ENCODE measurements at places on chromosomes 11 and 22.
A peak's percentile ranks its signal among the peaks of the same experiment; 100 is the strongest.

- no peak for DNase-seq
Measured at GRCh38 chr11:16178273-16178672, 178.1 kb downstream of the SOX6 start.

- DNase-seq, result peak; percentile 17
Measured at GRCh38 chr11:6129011-6129410, 21.5 kb downstream of the OR56B4 start.

GRCh38 chr11:558503-558902 lies 2.0 kb downstream of the LMNTD2 start:
- no peak for DNase-seq

DNA sequence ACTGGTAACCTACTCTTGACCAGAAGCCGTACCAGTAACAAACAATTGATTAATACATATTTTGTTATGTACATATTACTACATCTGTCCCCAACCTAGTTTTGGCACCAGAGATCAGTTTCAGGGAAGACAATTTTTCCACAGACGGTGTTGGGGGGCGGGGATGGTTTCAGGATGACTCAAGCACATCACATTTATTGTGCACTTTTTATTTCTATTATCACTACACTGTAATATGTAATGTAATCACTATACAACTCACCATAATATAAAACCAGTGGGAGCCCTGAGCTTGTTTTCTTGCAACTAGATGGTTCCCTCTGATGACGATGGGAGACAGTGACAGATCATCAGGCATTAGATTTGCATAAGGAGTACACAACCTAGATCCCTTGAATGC lies 15.5 kb downstream of the DGCR8 start:
- no peak for DNase-seq

DNA sequence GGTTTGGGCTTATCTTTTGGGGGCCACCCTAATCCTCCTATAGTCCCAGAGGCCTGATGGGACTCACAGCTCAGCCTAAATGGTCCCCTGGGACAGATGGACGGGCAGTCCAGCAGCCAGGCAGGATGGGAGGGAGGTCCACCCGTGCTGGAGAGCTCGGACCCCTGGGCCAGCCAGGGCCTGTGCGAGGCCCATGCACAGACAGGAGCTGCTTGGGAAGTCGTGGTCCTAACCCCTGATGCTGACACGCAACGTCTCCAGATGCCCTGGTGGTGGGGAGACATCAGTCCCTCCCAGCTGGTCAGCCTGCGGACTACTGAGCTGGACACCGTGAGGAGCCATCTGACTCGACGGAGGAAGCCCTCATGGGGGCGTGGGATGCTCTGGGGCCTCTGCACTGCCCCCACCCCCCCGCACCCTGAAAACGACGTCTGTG lies 31.2 kb upstream of the MUC5AC start:
- no peak for DNase-seq

GRCh38 chr11:59730896-59731565 lies 17.4 kb upstream of the OR10V1 start:
- no peak for DNase-seq

DNA sequence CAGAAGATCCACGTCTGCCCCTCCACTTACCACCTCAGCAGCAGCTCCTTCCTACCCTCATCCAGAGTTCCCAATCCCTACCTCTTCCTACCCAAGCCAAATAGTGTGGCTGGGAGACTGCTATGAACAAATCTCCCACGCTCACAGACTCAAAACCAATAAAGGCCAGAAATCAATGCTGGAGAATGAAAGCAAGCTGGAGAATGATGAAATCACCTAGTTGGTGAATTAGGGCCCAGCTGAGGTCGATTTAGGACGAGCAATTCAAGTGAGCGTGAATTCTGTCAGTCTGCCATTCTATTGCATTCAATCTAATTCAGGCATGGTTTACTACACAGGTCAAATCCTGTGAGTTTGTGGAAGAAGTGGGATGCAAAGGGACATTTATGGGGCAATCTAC lies 22.5 kb downstream of the COMMD9 start:
- no peak for DNase-seq

DNA sequence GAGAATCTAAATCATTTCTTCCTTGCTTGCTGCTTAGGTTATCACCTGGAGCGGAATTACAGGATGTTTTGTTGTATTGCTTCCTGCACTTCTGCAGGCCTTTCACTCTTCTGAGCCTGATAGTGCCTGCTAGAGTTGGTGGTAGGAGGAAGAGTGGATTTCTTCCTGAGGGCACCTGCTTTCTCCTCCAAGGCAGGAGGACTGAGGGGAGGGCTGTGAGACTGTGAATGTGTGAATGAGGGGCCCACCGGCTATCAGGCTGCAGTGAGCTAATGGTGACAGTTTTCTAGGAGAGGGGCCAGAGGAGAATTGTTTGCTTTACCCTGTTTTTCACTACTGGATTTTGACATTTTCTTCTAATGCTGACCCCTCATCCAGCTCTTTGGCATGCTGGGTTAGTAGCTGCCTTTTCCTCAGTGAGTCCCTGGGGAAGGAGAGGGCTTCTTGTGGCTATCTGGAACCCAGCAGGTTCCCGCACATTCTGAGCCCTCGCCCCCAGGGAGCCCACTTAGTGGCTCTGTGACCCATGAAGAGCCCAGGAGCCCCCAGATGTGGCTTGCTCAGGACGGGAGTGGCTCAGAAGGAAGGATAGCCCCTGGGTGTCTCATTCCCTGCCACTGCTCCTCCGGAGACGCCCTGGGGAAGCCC lies 39.1 kb downstream of the DIXDC1 start:
- DNase-seq, result no peak

DNA sequence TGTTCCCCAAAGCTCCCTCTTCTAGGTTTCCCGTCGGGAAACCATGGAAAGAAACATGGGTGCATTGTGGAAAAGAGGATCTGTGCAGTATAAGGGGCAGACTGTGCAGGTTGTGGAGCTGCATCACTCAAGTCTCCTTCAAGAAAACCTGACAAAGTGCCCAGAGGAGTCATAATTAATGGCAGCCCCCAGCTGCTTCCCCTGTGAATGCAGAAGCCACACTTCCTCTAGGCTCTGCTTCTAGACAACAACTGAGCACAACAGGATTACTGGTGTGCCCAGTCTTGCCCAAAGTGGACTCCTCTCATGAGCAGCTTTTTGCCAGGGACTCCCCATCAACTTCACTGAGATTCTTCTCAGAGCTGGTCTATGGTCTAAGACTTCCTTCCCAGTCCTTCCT lies 42.6 kb upstream of the SCUBE2 start:
- DNase-seq, result no peak

- no peak for DNase-seq
Measured at GRCh38 chr22:39429916-39430575, 26.8 kb upstream of the MGAT3 start.

DNA sequence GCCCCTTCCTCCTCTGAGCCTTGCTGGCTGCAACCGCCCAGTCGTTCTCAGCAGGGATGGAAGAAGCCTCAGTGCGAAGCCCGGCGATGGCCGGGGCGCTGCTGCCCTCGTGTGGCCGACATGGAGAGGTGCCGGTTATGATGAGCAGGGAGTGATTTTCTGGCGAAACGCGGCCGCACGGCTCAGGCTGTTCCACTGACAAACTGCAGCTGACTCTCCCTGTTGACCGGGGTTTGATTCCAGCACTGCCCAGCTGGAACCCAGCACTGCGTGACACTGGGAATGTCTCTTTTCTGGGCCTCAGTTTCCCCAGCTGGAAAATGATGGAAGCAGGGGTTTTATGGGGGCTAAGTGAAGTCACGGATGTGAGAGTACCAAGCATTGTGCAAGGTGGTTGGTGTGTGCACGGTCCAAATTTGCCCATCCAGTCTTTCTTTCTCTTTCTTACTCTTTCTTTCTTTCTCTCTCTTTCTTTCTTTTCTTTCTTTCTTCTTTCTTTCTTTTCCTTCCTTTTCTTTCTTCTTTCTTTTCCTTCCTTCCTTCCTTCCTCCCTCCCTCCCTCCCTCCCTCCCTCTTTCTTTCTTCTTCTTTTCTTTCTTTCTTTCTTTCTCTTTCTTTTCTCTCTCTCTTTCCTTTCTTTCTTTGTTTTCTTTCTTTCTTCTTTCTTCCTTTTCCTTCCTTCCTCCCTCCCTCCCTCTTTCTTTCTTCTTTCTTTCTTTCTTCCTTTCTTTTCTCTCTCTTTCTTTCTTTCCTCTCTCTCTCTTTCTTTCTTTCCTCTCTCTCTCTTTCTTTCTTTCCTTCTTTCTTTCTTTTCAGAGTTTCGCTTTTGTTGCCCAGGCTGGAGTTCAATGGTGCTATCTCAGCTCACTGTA lies 25.8 kb upstream of the MPPED1 start:
- peak; percentile 74 for DNase-seq
